ENCODE measurements at places on chromosomes 11 and 22. TPM values are rescaled to one million over a fixed set of nuclear protein-coding genes. Genes with fewer than 3 reads are reported as not detected.

The HBG1 gene
- not detected for total RNA-seq

DNA sequence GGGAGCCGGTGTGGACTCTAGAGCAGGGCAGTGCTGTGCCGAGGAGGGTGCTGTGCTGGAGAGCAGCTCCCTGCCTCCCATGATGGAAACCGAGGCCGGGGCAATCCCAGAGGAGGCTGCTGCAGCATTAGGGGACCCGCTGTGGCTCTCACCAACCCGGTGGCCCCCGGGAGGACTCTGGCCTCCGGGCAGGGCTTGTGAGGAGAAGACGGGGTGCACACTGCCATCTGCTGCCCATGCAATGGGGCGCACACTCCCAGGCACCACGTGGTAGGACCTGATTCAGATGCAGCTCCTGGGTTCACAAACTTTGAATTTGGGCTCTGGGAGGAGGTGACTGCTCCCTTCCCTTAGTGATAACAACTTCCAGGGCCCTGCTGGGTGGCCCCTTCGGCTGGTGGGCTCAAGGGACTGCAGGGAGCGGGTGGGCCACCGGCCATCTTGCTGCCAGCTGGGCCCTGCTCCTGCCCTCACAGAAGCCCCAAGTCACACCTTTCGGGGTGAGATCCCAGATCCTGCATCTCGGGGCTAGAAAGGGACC is 93.8 kb upstream of the FGF3 start:
- peaks cover 15% of the 10 kb centered on the region for H3K27me3 ChIP-seq
- H3K4me3 ChIP-seq, result no peak overlapping the region
- no peak overlapping the region for H3K27ac ChIP-seq
- no peak for DNase-seq
- H3K4me1 ChIP-seq, result peaks cover 15% of the 10 kb centered on the region
- H3K36me3 ChIP-seq, result no peaks in the 10 kb centered on the region

The HTATIP2 gene
- total RNA-seq, result 24.2 TPM

GRCh38 chr11:35407041-35407440 is 12.3 kb downstream of the SLC1A2 start:
- H3K27me3 ChIP-seq, result peaks cover 28% of the 10 kb centered on the region
- DNase-seq, result no peak

DNA sequence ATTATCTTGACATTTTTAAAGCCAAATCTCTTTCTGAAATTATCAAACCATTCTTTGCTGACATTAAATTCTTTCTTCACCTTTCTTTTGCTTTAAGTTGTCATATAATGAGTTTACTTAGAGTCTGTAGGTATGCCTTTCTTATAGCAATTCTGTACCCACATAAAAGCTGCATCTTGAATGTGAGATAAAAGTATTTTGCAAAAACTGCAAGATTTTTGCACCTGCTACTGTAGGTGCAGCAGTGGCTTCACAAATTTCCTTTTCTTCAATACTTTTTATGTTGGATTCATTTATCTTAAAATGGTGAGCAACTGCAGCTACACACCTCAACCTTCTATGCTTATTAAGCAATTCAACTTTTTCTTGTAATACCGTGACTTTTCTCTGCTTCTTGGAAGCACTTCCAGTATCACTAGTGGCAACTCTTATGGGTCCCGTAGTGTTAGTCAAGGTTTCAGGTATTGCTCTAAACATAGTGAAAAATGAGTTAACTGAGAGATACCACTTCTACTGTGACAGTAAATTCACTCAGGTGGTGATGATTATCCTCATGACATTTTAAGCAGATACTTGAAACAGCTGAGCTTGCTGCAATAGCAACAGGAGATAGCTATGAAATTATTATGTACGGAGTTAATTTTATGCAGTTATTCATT is 18.8 kb downstream of the ZFP91 start:
- H3K4me1 ChIP-seq, result peaks cover 3% of the 10 kb centered on the region
- H3K36me3 ChIP-seq, result peaks cover 13% of the 10 kb centered on the region
- no peaks in the 10 kb centered on the region for H3K27me3 ChIP-seq
- no peak overlapping the region for H3K27ac ChIP-seq
- H3K4me3 ChIP-seq, result no peak overlapping the region
- DNase-seq, result no peak

The TXN2 gene
- total RNA-seq, result 70.0 TPM

DNA sequence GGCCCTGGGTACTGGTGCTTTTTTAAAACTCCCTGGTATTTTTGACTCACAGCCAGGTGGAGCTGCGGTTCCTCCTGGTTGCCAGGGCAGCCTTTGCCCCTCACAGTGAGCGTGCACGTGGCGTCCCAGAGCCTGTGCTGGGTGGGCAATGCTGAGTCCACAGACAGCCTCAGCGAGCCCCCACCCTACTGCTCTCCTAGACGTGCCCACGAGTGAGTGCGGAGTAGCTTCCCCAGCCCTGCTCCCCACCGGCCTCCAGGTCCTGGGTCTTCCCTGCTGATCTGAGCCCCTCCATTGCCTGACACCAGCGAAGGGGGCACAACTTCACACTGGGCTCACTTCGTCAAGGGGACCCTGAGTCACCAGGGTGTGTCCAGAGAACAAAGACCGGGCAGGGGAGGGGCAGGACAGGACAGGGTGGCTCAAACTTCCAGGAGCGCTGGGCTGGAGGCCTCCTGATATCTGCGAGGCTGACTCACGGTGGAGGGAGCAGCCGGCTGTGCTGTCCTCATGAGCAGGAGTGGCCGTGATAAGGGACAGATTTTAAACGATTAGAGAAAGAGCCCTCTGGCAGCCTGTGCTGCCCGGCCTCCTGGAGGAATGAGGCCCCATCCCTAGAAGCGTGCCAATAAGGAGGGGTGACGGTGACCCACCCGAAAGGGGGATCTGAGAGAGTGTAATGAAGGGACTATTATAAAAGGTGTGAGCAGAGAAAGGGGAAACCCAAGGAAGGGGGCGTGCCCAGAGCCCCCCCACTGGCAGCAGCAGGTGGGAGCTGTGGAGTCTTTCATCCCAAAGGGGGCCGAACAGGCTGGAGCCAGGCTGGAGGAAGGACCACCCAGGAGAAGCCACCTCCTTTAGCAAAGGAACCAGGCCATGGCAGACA is 129.3 kb upstream of the FGF3 start:
- peaks cover 9% of the 10 kb centered on the region for H3K27me3 ChIP-seq
- no peak for DNase-seq
- H3K36me3 ChIP-seq, result no peaks in the 10 kb centered on the region

GRCh38 chr11:66841861-66842260 is 1.4 kb upstream of the RCE1 start:
- H3K27ac ChIP-seq, result peak overlapping the region; percentile 94
- H3K4me1 ChIP-seq, result peaks cover 32% of the 10 kb centered on the region
- no peaks in the 10 kb centered on the region for H3K27me3 ChIP-seq
- peaks cover 13% of the 10 kb centered on the region for H3K36me3 ChIP-seq
- DNase-seq, result no peak
